ENCODE measurements at places on chromosomes 12 and 14.

DNA sequence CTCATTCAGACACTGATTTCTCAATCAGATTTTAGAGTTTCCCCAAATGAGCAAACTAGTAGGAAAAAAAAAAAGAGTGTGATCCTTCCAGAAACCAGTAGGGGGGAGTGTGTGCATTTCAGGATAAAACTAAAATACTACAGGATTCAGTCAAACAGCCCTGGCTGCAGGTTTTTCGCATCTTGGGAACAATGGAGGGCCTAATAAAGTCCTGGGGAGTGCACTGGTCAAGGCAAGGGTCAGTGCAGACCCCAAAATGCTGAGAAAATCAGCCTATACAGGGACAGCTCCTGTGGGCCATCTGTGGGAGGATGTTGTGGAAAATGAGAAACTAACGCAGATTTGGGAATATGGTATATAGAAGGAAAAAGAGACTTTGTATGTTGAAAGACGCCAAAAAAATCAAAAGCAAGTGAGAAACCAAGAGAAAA lies 22.2 kb upstream of the ABCD4 start:
- no peak for DNase-seq

DNA sequence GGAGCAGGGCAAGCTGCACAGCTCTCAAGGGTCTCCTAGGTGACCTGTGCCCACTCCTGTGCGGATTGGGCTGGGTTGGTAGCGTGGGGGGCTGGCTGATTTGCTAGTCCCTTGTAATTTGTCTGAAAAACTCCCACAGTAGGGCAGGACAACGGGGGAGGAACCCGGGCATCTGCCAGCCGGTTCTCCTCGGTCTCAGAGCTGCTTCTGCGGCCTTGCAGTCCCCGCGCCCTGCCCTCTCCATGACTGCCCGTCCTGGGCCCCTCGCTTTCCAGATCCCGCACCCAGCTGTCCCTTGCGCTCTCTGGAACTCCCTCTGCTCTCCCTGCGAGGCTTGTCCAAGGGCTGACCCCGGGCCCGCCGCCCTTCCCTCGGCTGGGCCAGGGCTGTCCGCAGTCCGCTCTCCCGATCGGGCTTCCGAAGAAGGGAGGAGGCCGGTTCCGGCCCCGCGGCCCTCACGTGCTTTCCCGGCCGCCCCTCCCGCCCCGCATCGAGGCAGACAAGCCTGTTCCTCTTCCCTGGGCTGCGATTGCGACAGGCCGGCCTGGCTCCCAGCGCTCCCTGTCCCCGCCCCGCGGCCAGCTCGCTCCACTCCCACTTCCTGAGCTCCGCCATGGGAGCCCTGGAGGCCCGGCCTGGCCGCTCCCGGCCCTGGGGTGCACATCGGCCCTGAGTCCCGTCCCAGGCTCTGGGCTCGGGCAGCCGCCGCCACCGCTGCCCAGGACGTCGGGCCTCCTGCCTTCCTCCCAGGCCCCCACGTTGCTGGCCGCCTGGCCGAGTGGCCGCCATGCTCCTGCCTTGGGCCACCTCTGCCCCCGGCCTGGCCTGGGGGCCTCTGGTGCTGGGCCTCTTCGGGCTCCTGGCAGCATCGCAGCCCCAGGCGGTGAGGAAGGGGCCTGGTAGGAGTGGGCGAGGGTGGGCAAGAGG lies at the start of gene LTBR:
TSS of gene LTBR (plus strand) at position 591 of the 927 bp plus-strand sequence. CDS start at position 788, 197 bp downstream.
- DNase-seq: no peak

GRCh38 chr12:47545938-47546609 lies 159.8 kb downstream of the RPAP3 start:
- DNase-seq: no peak

GRCh38 chr12:5562581-5562980 lies 130.7 kb downstream of the NTF3 start:
- no peak for DNase-seq

DNA sequence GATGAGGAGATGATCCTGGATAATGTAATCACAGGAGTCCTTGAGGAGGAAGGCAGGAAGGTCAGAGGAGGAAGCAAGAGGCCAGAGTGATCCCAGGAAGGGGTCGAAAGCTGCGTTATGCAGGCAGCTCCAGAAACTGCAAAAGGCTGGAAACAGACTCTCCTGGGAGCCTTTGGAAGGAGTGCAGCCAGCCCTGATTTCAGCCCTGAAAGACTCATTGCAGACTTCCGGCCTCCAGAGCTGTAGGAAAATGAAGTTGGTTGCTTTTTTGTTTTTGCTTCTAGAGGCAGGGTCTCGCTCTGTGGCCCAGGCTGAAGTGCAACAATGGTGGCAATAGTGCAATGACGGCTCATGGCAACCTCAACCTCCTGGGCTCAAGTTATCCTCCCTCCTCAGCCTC lies 44.6 kb upstream of the FZD10 start:
- no peak for DNase-seq

DNA sequence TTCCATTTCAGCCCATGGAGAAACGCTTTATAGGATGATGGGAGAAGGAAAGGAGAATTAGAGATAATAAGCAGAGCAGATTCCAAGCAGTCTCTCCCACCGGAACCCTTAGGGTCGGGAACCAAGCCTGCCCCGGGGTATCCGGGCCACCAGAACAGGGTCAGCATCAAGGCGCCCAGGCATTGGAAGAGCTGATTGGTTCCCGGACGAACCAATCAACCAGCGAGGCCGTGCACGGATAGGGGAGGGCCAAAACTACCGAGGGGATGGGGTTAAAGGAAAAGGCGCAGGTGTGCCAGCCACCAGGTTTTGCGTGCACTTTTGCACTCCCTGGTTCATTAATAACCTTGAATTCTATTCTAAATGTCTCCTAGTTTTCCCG lies 1.7 kb downstream of the PPM1H start:
- no peak for DNase-seq

GRCh38 chr12:113414519-113415038 lies 7.6 kb upstream of the SDSL start:
- DNase-seq: no peak
